ENCODE measurements at places on chromosomes 3 and 15. TPM values are rescaled to one million over a fixed set of nuclear protein-coding genes. Genes with fewer than 3 reads are reported as not detected.

DNA sequence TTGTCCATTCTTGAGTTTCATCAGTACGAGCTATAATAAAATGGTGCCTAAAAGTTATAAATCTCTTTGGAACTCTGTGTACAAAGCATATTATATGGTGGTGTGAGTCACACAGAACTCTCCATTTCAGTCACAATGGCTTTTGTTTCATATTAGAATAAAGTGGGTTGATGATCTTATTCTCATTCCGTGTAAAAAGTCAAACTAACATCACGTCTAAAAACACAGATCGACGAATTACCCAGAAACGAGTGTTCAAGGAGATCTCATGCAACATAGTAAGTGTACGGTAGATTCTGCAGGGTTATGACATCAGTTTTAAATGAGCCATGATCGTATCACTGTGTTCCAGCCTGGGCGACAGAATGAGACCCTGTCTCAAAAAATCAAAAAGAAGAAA, 122.4 kb downstream of the FOXP1 start:
- no peak for DNase-seq

Gene KATNBL1
- 14.3 TPM for total RNA-seq

Gene SOX2
- not detected for total RNA-seq

Gene MYL3
- total RNA-seq: not detected

Gene TRANK1
- total RNA-seq: 43.9 TPM

- no peak for DNase-seq
Measured at GRCh38 chr3:78706906-78707523, 1060.8 kb downstream of the ROBO1 start.

Gene CAMK1
- 1.1 TPM for total RNA-seq

DNA sequence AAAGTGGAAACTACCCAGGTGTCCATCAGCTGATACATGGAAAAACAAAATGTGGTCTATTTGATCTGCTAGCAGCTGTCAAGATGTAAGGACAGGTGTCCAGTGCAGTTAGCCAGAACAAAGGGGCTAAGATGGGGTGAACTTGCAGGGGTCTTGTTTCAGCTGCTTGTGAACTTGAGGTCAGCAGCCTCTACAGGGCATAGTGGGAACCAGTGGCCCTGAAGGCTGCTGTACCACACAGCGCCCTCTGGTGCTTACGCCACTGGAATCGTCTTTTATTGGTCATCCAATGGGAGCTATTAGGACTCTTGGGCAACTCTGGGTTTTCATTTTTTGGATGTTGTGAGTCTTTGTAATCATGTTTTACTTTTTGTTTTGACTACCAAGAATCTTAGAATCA, 62.2 kb upstream of the CTSH start:
- peak; percentile 70 for DNase-seq

- peak; percentile 21 for DNase-seq
Measured at GRCh38 chr15:57861815-57862586, 155.5 kb downstream of the POLR2M start.

- no peak for DNase-seq
Measured at GRCh38 chr15:43277231-43277823, 10.6 kb upstream of the TGM5 start.

DNA sequence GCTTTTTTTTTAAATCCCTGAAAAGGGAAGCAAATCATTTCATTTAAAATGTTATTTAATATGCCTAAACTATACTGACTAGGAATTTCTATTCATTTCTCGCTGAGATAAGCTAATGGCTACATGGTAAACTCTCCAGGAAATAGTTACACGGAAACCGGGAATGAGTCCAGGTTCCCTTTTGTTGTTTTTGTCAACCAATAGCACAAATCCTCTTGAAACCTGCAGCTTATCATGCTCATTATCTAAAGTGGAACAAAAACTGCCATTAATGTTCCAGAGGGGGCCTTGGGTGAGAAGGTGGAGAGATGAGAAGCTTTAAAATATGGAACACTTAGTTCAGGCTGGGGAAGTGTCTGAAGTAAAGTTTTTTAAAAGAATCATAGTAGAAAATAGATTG, 113.5 kb upstream of the ALCAM start:
- DNase-seq: no peak

Gene SOX14
- total RNA-seq: not detected

Gene CCDC9B
- 4.6 TPM for total RNA-seq

Gene MOBP
- total RNA-seq: under 0.01 TPM

Gene ADAMTS17
- total RNA-seq: under 0.01 TPM

All from hematopoietic multipotent progenitor cell (in vitro differentiated cells).